ENCODE measurements at places on chromosomes 7 and 10. TPM values are rescaled to one million over a fixed set of nuclear protein-coding genes. Genes with fewer than 3 reads are reported as not detected.

DNA sequence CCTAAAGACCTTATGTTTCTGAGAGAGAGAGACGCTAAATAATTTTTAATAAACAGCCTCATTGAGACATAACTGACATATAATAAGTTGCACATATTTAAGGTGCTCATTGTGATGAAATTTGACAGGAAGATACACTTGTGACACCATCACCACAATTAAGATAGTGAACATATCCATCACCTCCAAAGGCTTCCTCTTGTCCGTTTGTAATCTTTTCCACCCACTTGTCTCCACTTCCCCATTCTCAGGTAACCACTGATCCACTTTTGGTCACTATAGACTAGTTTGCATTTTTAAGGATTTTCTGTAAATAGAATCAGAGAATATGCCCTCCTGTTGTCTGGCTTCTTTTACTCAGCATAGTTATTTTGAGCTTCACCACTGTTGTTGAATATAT, 195.1 kb upstream of the WDR11 start:
- no peak overlapping the region for H3K27ac ChIP-seq
- no peak for DNase-seq
- no peaks in the 10 kb centered on the region for H3K4me1 ChIP-seq
- H3K4me3 ChIP-seq = no peak overlapping the region
- no peaks in the 10 kb centered on the region for H3K27me3 ChIP-seq

DNA sequence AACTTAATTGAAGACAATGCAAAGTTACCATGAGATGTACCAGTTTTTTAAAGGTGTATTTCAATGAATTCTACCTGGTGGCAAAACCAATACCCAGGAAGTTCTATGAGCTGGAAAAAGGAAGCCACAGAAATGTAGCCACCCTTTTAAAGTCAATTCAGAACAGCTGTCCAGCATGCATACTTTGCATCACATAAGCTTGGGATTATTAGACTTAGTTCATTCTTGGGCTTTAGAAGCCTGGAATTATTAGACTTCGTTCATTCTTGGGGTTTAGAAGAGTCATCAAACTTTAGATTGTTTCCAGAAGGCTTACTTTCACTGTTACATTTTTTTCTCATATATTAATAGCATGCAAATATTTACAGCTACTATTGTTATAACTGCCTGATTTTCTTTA, 20.9 kb downstream of the SLC25A13 start:
- no peaks in the 10 kb centered on the region for H3K4me1 ChIP-seq
- no peaks in the 10 kb centered on the region for H3K36me3 ChIP-seq
- no peak for DNase-seq
- H3K4me3 ChIP-seq = no peak overlapping the region
- no peak overlapping the region for H3K27ac ChIP-seq

DNA sequence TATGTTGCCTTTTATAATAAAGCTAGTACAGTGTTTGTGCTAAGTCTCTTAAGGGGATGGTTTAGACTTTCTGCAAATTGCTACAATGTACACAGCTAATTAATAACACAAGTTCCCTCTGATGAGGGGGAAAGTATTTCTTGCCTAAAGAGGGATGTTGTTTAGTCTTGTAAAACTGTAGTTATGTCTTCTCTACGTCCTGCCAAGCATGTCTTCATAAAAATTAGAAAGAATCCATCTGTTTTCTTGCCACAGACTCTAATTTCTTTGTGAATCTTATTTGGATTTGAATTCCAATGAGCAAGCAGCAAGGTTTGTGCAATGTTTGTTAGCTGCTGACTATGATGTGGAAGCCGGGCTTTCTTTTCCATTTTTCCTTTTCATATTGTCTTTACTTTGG, 28.2 kb downstream of the ADARB2 start:
- H3K27ac ChIP-seq = no peak overlapping the region
- no peaks in the 10 kb centered on the region for H3K27me3 ChIP-seq
- no peaks in the 10 kb centered on the region for H3K36me3 ChIP-seq
- H3K4me1 ChIP-seq = no peaks in the 10 kb centered on the region
- H3K4me3 ChIP-seq = no peak overlapping the region

DNA sequence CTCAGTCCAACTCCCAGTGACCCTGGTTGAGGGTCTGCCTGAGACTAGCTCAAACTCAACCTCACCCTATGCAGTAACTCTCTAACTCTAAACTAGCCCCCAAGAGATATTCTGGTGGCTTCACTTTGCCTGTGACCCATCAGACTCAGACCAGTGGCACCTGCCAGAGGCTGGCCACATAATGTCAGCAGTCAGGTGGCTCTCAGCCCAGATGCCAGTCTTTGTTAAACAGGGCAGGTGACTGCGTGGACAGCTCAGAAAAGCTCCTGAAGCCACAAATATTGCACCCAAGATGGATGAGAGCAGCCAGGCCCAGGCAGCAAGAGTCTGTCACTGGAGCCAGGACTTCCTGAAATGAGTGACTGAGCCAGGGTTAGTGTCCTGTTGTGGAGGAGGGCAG, 129.7 kb upstream of the TCF7L2 start:
- H3K36me3 ChIP-seq = no peaks in the 10 kb centered on the region
- no peak for DNase-seq
- no peaks in the 10 kb centered on the region for H3K4me1 ChIP-seq
- no peaks in the 10 kb centered on the region for H3K27me3 ChIP-seq
- H3K27ac ChIP-seq = no peak overlapping the region

GRCh38 chr10:125152450-125153368, 7.7 kb downstream of the CTBP2 start:
- no peak overlapping the region for H3K4me3 ChIP-seq
- H3K36me3 ChIP-seq = no peaks in the 10 kb centered on the region
- no peaks in the 10 kb centered on the region for H3K27me3 ChIP-seq
- DNase-seq = peak; percentile 82
- H3K27ac ChIP-seq = peak overlapping the region; percentile 33

DNA sequence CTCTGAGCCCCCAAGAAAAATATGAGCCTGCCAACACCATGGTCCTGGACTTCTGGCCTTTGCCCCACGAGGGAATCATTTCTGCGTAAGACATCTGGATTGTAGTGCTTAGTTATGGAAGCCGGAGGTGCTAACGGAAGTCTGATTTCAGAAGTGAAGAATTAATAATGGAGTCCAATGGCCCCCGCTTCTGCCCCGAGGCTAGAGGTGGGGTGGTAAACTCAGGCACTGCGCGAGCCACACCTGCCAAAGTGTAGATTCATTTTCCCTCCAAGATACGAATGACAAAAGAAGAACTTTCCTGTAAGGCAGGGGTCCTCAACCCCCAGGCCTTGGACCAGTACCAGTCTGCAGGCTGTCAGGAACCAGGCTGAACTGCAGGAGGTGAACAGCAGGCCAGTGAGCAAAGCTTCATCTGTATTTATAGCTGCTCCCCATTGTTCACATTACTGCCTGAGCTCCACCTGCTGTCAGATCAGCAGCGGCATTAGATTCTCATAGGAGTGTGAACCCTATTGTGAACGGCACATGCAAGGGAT, 22.3 kb downstream of the CNPY1 start:
- no peaks in the 10 kb centered on the region for H3K27me3 ChIP-seq
- peak; percentile 45 for DNase-seq
- no peaks in the 10 kb centered on the region for H3K36me3 ChIP-seq
- H3K4me3 ChIP-seq = no peak overlapping the region
- no peaks in the 10 kb centered on the region for H3K4me1 ChIP-seq

DNA sequence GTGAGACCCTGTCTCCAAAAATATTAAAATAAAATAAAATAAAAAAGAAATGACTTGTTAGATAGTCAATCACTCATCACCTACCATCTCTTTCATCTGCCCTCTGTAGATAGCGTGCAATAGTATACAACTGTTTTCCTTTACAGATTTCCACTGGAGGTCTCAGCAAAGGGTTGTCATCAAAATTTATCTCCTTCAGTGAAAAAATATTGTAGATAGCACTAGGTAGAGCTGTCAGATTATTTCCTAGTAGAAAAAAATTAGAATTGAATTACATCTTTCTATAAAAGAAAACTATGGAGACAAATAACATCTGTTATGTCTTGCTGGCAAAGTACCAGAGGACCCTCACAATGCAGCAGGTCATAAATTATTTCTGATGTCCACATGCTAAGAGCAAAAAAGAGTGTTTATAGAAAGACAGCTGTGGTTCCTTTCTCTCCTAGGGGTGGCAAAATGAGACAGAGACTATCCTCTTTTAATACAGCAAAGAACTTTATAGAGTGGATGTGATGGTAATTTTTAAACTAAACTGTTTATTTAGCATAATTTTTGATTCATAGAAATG, 16.3 kb upstream of the CYP51A1 start:
- no peaks in the 10 kb centered on the region for H3K4me1 ChIP-seq
- no peak overlapping the region for H3K4me3 ChIP-seq
- H3K36me3 ChIP-seq = no peaks in the 10 kb centered on the region
- no peaks in the 10 kb centered on the region for H3K27me3 ChIP-seq
- no peak overlapping the region for H3K27ac ChIP-seq

GRCh38 chr10:7123774-7124173, 287.1 kb downstream of the SFMBT2 start:
- no peak overlapping the region for H3K4me3 ChIP-seq
- DNase-seq = no peak
- H3K4me1 ChIP-seq = no peaks in the 10 kb centered on the region
- no peak overlapping the region for H3K27ac ChIP-seq

- H3K4me3 ChIP-seq = no peak overlapping the region
- peaks cover 9% of the 10 kb centered on the region for H3K4me1 ChIP-seq
- peak overlapping the region; percentile 100 for H3K27ac ChIP-seq
- no peaks in the 10 kb centered on the region for H3K36me3 ChIP-seq
- DNase-seq = peak; percentile 93
These were observed 89.2 kb downstream of the RNF216 start for GRCh38 chr7:5692112-5692844.

DNA sequence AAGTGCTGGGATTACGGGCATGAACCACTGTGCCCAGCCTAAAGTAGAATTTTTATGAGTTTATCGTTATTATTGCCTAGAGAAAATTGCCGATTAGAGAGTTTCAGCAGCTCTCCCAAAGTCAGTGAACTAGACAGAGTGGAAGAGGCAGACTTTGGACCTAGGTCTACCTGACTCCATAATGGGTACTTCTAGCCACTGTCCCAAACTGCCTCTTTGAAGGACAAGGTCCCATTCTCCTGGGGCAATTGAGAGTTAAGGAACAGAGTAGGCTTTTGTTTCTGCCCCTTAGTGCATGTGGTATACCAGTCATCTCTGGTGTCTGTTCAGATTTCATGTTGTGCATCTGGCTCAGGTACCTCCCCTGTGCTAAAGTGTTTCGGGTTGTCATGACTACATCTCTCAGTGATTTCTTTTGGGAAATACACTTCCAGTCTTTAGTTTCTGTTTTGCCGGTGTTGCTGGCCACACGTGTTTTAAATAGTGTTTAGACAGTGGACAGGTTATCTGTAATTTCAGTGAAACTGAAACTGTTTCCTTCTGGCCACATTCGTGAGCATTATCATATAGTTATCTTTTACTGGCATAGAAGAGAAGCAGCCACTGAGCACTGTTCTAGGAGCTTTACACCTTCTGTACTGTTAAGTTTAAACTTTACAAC, 4.7 kb downstream of the TMEM236 start:
- no peak for DNase-seq
- no peaks in the 10 kb centered on the region for H3K27me3 ChIP-seq
- H3K36me3 ChIP-seq = no peaks in the 10 kb centered on the region
- H3K4me1 ChIP-seq = no peaks in the 10 kb centered on the region
- H3K4me3 ChIP-seq = no peak overlapping the region

DNA sequence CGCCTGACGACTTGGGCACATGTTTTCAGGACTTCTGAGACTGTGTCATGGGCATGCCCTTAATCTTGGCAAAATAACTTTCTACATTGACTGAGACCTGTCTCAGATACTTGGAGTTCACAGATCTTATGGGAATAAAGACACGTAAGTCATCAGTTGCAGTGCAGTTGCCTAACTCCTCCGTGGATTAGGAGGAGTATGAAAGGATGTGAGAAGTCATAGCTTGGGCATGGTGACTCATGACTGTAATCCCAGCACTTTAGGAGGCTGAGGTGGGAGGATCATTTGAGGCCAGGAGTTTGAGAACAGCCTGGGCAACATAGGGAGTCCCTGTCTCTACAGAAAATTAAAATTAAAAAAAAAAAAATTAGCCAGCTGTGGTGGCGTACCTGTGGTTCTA, 49.6 kb downstream of the EXOC6 start:
- H3K4me1 ChIP-seq = no peaks in the 10 kb centered on the region
- no peak for DNase-seq
- no peak overlapping the region for H3K27ac ChIP-seq
- H3K27me3 ChIP-seq = no peaks in the 10 kb centered on the region
- no peak overlapping the region for H3K4me3 ChIP-seq

DNA sequence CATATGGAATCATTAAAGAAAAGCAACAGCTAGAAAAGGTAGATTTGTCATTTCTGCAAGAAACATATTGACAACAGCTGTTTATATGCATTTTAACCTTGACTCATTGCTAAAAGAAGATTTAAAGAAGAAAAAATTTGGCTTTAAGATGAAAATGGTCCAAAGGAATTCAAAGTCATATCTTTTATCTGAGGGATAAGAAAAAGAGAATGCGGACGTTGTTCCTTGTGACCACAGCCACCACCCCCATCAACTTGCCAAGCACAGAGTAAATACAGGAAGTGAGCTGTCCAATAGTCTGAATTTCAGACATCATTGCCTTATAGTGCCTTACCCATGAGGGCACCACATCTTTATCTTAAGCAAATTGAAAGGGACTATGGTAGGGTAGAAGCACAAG, 7.3 kb upstream of the CRPPA start:
- H3K4me3 ChIP-seq = no peak overlapping the region
- no peaks in the 10 kb centered on the region for H3K4me1 ChIP-seq
- DNase-seq = no peak

DNA sequence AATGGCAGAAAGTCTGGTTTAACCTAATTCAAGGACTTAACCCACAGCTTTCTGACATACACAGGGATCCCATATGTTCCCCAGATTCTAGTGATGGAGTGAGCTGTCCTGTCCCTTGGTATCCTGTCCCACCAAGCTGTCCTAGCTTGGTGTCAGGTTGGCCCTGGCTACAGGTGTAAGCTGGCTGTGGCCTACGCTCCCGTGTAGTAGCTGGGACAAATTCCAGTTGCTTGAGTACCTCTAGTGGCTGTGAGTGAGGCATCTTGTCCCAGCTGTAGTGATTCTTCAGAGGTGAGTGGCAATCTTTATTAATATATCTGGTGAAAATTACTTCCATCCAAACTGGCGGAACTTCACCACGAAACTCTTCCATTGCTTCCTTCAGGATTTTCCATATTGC, 105.2 kb upstream of the FAM171A1 start:
- no peaks in the 10 kb centered on the region for H3K4me1 ChIP-seq
- H3K4me3 ChIP-seq = no peak overlapping the region
- no peak overlapping the region for H3K27ac ChIP-seq
- H3K36me3 ChIP-seq = no peaks in the 10 kb centered on the region
- DNase-seq = no peak

GRCh38 chr7:142866361-142867096, 11.7 kb downstream of the EPHB6 start:
- DNase-seq = no peak
- no peaks in the 10 kb centered on the region for H3K27me3 ChIP-seq
- H3K4me1 ChIP-seq = no peaks in the 10 kb centered on the region

The CHST3 gene
- total RNA-seq = 30.5 TPM

The ADARB2 gene
- total RNA-seq = not detected

Data from aorta (tissue), 5 donors.